Fibroblast of skin of right biceps (primary cell): ENCODE measurements at places on chromosomes 2 and 18.
A peak's percentile ranks its signal among the peaks of the same experiment; 100 is the strongest.

DNA sequence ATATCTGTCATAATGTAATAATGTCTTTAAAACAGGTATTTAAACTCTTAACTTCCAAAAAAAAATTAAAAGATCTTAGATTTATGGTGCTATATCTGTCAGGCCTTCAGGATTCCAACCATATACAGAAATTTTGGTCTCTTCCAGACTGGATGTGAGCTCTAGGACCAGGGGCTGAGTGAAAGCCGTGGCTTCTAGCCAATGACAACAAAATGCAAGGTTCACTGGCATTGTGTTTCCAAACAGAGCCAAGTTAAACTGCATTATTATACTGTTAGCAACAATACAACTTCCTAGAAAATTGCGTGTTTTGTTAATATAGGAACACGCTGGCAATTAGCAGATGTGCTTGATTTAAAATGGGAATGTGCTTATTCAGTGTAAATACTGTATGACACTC, 809.8 kb upstream of the SOX11 start:
- no peak for DNase-seq

- DNase-seq, result no peak
Observed at GRCh38 chr18:28132084-28132483, 44.8 kb downstream of the CDH2 start.

GRCh38 chr2:236568068-236568921, 1.3 kb upstream of the ACKR3 start:
- peak; percentile 37 for DNase-seq

DNA sequence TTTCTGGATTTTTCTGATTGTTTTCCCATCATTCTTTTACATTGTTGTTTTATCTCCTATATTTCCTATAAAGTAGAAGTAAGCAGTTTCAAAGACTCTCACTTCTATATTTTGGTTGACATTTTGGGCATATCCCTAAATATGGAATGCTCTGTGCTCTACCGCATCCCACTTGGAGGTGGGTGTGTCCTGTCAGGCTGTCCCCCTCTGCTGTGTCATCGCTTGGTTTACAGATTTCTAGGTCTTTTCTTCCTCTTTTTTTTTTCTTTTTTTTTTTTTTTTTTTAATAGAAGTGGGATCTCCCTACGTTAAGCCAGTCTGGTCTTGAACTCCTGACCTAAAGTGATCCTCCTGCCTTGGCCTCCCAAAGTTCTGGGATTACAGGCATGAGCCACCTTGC, 13.3 kb downstream of the DGKD start:
- no peak for DNase-seq

- DNase-seq, result no peak
Observed at GRCh38 chr18:42131066-42131929, 176.3 kb downstream of the PIK3C3 start.

- peak; percentile 62 for DNase-seq
Observed at GRCh38 chr18:6355789-6356589, 58.7 kb downstream of the L3MBTL4 start.

DNA sequence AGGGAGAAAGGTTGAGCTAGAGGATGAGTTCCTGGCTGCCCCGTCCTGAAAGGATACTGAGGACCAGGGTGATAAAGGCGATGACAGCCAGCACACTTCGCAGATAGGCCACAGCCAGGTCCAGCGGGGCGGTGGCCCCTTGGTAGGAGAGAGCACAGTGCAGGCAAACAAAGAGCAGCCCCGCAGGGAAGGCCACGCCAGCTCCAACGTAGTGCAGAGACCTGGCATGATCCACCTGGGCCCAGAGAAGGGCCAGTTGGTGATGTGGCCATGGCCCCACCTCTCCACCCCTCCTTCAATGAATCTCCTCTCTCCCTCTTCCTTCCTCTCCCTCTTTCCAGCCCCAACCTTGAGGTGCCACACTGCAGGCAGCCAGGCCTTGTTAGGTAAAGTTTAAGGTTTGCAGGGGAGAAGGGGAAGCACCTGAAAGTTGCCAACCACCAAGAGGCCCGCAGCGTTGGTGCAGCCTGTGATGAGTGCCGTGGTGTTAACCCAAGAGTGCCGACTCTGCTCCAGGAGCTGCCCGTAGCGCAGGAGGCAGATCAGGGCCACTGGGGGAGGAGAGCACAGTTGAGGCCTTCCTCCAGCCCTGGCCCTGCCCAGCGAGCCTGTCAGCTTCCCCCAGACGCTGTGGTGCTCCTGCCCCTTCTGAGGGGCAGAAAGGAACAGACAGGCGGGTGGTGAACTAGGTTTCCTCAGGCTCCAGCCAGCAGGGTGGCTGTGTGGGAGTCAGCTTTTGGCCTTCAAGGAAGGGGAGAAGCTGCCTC, 2.8 kb downstream of the TMEM150A start:
- DNase-seq, result no peak

- DNase-seq, result peak; percentile 49
Observed at GRCh38 chr2:26630669-26631360, 10.4 kb downstream of the CIB4 start.

- no peak for DNase-seq
Observed at GRCh38 chr2:24237313-24237712, 62.5 kb downstream of the FAM228A start.

GRCh38 chr18:9017905-9018227, 84.6 kb upstream of the NDUFV2 start:
- DNase-seq, result peak; percentile 79

DNA sequence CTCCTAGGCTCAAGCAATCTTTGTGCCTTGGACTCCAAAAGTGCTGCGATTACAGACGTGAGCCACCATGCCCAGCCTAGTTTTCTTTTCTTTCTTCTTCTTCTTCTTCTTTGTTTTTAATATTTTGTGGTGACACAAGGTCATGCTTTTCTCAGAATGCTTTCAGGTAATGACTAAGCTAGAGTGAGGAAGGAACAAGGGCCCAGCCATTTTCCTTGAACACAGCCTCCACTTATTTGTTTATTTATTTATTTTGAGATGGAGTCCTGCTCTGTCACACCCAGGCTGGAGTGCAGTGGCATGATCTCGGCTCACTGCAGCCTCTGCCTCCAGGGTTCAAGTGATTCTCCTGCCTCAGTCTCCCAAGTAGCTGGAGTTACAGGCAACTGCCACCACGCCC, 74.3 kb upstream of the ST3GAL5 start:
- no peak for DNase-seq

DNA sequence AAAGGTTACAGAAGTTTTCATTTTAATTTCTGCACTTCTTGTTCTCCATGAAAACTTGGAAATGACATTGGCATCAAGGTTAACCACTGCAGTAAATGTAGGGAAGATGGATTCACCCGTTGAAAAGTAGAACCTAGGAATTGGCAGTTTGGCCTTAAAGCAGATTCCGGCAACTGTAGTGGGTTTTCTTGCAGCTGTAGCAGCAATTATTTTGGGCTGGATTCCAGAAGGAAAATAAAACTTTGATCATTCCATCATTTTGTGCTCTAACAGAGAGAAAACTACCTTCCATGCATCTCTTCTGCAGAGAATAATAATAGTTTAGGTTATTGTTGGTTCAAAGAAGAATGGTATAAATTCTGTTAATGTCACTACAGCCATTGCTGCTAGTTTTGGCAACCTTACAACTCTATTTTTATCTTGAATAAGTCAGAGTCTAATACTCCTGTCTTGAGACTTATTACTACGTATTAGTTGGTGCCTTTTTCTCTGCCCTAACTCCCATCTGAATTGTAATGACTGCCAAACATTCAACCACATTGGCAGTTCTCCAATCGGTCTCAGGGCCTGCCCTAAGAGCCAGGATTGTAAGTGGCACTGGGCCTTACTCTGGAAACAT, 178.1 kb upstream of the PIEZO2 start:
- DNase-seq, result peak; percentile 64

- peak; percentile 27 for DNase-seq
Observed at GRCh38 chr2:95208106-95208505, 785 bp downstream of the ZNF892 start.

GRCh38 chr2:32237488-32237887, 27.2 kb downstream of the NLRC4 start:
- no peak for DNase-seq

- peak; percentile 98 for DNase-seq
Observed at GRCh38 chr2:100013892-100014677, 128.3 kb downstream of the AFF3 start.

DNA sequence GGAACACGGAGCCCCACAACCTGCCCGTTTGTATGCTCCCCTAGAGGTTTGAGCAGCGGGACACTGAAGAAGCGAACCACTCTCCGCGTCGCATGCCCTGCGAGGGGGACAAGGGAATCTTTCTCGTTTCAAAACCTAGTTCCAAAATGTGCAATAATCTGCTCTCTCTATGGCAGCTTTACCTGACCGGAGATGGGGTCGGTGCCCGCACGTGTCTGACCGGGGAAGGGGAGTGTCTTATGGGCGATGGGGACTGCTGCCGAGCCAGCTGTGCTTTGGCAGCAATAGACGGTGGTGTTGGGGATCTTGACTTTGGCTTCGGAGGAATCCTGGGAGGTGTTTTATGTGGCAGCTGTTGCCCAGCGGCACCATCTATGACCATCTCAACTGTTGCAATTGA, 7.9 kb downstream of the TTN start:
- no peak for DNase-seq

GRCh38 chr18:38313831-38314230, 748.2 kb upstream of the CELF4 start:
- no peak for DNase-seq

DNA sequence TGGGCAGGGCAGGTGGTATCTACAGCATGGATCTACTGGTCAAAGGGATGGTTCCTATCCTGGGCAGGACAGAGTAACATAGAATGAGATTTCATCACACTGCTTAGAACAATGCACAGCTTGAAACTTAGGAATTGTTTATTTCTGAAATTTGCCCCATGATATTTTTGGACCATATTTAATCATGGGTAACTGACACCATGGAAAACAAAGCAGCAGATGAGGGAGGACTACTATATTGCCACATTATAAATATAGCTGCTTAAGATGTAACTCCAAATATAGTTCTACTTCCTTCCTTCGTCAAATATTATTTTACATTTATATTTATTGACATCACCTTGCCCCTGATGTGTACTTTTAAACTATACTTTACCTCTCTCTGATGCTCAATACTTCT, 254.7 kb downstream of the PTPRM start:
- DNase-seq, result no peak

- peak; percentile 89 for DNase-seq
Observed at GRCh38 chr18:56516789-56517188, 121.6 kb downstream of the TXNL1 start.

DNA sequence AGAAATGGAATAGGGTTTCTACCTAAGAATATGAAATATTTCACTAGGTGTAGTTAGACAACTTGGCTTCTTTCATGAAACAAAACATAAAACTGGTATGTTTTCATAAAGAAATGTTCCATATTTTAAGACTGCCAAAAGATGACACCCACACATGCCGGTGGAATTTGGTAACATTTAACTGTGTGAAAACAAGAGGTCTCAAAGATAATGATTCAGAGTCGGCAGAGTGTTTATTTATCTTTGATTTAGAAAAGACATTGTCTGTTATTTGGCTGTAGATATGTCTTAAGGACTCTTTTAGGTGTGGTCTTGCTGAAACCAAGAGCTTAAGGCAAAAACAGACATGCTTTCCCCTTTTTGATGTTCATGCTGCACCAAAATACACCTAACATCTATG, 63.5 kb upstream of the FN1 start:
- DNase-seq, result peak; percentile 59

- DNase-seq, result no peak
Observed at GRCh38 chr18:35059280-35059927, 18.2 kb downstream of the MAPRE2 start.

GRCh38 chr2:227057060-227057459, 106.9 kb downstream of the COL4A4 start:
- no peak for DNase-seq

DNA sequence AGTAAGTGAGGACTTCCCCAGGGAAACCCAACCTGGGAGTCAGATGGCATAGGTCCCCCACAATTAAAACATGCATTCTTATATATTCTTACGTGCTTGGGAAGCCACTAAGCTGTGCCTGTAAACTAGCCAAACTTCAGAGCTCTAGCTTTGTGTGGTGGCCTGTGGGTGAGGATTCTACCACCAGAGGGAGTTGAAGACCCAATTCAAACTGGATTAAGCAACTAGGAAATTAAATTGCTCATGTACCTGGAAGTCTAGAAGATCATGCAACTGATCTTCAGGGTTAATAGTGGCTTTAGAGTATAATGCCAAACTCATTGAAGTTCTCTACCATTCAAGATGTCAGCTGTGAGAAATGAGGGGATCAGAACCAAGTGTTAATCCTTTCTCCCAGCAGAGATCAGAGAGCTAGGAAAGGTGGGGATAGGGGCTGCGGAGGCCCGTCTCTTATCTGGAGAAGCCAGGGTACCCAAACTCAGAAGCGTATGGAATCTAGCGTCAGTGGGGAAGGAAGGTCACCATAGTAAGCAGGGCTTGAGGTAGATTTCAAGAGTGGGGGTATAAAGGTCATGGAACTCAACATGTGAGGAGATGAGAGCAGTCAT, 53.2 kb upstream of the CCDC85A start:
- DNase-seq, result peak; percentile 40

- DNase-seq, result peak; percentile 30
Observed at GRCh38 chr2:66301022-66301766, 133.7 kb upstream of the MEIS1 start.

DNA sequence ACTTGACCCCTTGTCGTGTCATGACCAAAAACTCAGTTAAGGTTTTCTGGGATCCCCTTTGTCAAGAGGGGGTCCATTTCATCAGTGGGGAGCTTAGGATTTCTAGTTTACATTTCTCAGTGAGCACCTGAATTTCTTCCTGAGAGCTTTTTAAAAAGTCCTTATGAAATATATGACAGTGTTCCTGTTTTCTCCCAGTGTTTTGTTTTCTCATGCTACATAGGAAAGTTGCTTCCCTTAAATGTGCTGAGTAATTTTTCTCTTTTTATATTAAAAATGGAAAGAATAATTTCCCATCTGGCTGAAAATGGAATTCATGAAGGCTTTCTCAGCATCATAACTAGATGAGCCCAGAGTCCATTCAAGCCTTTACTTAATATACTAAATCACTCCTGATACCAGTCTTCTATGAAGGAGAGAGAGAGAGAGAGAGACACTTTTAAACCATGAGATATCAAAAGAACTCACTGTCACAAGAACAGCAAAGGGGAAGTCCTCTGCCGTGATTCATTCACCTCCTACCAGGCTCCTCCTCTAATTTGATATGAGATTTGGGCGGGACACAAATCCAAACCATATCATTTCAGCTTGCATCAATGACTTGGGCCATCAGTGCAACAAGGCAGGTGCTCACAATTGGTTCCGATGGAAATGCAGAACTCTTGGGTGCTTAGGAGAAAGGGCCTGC, 61.1 kb downstream of the XRCC5 start:
- no peak for DNase-seq
